ENCODE measurements at places on chromosomes 4 and X.
A peak's percentile ranks its signal among the peaks of the same experiment; 100 is the strongest.

- peak overlapping the region; percentile 78 for H3K27ac ChIP-seq
- no peaks in the 10 kb centered on the region for H3K27me3 ChIP-seq
- peak; percentile 56 for DNase-seq
- peak overlapping the region; percentile 45 for H3K4me3 ChIP-seq
These were observed 7.3 kb upstream of the OPN1LW start for GRCh38 chrX:154136627-154137161.

DNA sequence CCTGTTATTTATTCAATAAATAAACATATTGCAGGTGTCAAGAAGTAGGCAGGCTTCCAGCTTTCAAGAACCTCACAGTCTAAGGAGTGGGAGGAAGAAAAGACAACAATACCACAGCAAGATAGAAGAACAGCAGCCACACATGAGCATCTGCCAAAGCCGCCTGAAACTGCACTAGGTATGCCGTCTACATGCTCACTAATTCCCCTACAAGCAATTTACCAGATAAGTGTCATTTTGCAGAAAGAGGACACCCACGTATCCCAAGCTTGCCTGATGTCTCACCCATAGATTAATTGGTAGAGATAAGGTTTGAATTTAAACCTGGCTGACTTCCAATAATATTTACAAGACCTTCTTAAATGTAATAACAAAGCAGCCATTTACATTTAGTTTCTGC, 439.4 kb upstream of the CPEB2 start:
- no peak overlapping the region for H3K4me3 ChIP-seq
- no peaks in the 10 kb centered on the region for H3K27me3 ChIP-seq
- H3K27ac ChIP-seq: no peak overlapping the region
- no peak for DNase-seq
- H3K4me1 ChIP-seq: no peaks in the 10 kb centered on the region

- no peaks in the 10 kb centered on the region for H3K36me3 ChIP-seq
- no peak overlapping the region for H3K27ac ChIP-seq
- no peak overlapping the region for H3K4me3 ChIP-seq
- no peaks in the 10 kb centered on the region for H3K27me3 ChIP-seq
These were observed 25.4 kb upstream of the PPP1R2C start for GRCh38 chrX:42803320-42803719.

DNA sequence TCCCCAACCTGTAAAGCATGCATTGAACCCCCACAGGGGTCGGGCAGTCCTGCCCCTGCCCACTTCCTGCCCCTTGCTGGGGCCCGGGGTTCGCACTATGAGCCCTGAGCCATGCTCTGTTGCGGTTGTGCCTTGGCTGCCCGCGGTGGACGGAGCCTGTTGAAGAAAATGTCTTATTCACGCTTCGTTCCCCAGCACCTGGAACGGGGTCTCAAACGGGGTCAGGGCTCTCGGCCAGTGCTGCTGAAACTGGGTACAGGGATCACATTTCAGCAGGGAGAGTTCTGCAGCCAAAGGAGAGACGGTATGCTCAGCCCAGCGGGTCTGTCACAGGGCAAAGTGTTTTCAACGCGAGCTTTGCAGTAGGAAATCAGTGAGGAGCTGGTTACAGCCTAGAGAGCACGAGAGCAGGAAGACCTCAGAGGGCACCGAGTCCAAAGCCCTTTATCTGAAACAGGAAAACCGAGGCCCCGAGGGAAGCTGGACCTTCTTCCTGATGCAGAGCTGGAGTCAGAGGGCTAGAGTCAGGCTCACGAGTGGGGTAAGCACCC, 46.3 kb upstream of the AFAP1 start:
- H3K4me3 ChIP-seq: no peak overlapping the region
- DNase-seq: no peak
- no peaks in the 10 kb centered on the region for H3K36me3 ChIP-seq
- no peak overlapping the region for H3K27ac ChIP-seq
- H3K27me3 ChIP-seq: no peaks in the 10 kb centered on the region

GRCh38 chr4:109052821-109053220, 249.6 kb downstream of the COL25A1 start:
- no peaks in the 10 kb centered on the region for H3K36me3 ChIP-seq
- H3K27me3 ChIP-seq: no peaks in the 10 kb centered on the region
- no peak for DNase-seq
- no peaks in the 10 kb centered on the region for H3K4me1 ChIP-seq

DNA sequence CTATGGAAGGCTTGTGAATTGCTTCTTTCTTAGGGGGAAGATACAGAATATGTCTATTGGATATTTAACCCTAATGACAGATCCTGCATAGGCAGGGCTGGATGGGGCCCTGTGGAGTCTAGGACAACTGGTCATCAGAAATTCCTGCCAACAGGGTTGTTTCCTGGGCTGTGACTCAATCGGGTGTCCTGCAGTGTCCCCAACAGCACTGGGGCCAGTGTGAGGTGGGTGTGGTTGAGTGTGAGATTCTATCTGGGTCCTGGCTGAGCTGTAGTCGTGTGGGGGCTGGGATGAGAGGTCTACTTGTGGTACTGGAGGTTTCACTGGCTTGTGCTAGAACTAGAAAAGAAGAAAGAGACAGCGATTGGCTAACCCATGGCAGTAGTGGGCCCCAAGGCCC, 87.3 kb upstream of the WDR1 start:
- no peaks in the 10 kb centered on the region for H3K27me3 ChIP-seq
- no peak overlapping the region for H3K4me3 ChIP-seq
- no peaks in the 10 kb centered on the region for H3K36me3 ChIP-seq
- H3K27ac ChIP-seq: no peak overlapping the region
- no peak for DNase-seq

DNA sequence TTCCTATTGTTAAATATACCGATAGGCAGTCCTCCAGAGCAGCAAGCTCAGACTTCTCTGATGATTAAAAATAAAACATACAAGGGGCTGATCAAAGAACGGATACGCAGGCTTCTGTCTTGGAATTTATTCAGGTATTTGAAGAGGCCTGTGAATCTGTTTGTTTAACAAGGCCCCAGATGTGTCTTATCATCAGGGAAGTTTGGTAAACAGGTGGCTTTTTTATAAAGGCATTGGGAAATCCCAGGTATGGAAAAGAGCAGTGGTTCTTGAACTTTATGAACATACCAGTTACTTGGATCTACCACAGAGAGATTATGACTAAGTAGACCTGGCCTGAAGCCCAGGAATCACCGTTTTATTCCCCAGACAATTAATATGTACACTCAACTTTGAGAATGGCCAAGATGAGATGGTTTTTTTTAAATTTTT, 47.9 kb downstream of the SOWAHB start:
- no peak for DNase-seq
- H3K4me3 ChIP-seq: no peak overlapping the region
- no peak overlapping the region for H3K27ac ChIP-seq
- no peaks in the 10 kb centered on the region for H3K36me3 ChIP-seq
- H3K4me1 ChIP-seq: no peaks in the 10 kb centered on the region

- no peaks in the 10 kb centered on the region for H3K36me3 ChIP-seq
- no peak overlapping the region for H3K27ac ChIP-seq
- H3K4me1 ChIP-seq: no peaks in the 10 kb centered on the region
- DNase-seq: no peak
- no peaks in the 10 kb centered on the region for H3K27me3 ChIP-seq
- H3K4me3 ChIP-seq: no peak overlapping the region
These were observed 37.4 kb downstream of the SCD5 start for GRCh38 chr4:82761229-82761628.

- no peak overlapping the region for H3K4me3 ChIP-seq
These were observed 492.6 kb downstream of the BCOR start for GRCh38 chrX:39605183-39605582.

- no peak overlapping the region for H3K4me3 ChIP-seq
- H3K4me1 ChIP-seq: peaks cover 7% of the 10 kb centered on the region
- no peak for DNase-seq
- no peak overlapping the region for H3K27ac ChIP-seq
These were observed 73.3 kb downstream of the NAT8L start for GRCh38 chr4:2132438-2132837.

All from effector memory CD4-positive, alpha-beta T cell (primary cell).